ENCODE measurements at places on chromosomes 7 and 10. TPM values are rescaled to one million over a fixed set of nuclear protein-coding genes. Genes with fewer than 3 reads are reported as not detected.

Gene RAB19
- 5.6 TPM for total RNA-seq

Gene FAM24B
- total RNA-seq = 10.6 TPM

- DNase-seq = no peak
Measured at GRCh38 chr7:47510192-47510591, 71.7 kb downstream of the TNS3 start.

DNA sequence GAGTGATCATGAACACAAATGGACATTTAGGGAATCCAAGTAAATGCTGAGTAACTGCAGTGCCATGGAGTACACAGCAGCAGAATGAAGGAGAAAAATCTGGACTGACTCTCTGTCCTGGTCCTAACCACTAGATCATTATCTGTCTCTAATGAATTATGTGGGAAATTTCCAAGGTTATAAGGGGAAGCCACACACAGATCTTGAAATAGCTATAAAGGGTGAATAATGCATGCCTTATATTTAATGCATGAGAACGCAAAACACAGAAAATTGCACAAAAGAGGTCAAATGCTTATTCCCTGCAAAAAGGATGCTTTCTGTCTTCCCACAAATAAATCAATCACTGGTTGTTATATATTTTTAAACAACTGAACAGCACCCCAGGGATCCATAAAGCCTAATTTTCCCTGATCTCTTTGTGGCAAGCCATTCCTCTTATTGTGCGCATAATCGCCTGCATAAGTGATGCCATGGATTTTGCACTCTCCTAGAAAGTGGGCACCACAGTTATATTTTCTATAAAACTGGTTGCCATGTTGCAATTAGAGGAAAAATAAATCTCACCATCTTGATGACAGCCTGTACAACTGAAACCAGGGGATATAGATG, 201.8 kb downstream of the XPNPEP1 start:
- DNase-seq = no peak

DNA sequence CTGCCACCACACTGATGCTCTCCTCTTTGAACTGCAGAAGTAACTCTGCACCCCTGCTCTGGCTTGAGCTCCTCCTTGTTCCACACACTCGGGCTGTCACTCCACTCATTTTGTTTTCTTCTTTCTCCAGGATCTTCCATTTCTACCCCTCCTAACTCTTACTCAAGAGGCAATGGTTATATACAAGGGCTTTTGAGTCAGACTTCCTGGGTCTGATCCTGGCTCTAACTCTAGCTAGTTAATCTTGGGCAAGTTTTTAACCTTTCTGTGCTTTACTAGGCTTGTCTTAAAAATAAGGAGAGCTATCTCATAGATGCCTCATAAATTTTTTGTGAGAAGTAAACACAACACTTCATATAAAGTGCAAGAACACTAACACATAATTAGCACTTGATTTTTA, 45.3 kb upstream of the GNAI1 start:
- DNase-seq = no peak

GRCh38 chr10:12489357-12489756, 140.0 kb downstream of the CAMK1D start:
- DNase-seq = no peak

GRCh38 chr10:77799352-77799751, 127.2 kb downstream of the DLG5 start:
- peak; percentile 32 for DNase-seq

DNA sequence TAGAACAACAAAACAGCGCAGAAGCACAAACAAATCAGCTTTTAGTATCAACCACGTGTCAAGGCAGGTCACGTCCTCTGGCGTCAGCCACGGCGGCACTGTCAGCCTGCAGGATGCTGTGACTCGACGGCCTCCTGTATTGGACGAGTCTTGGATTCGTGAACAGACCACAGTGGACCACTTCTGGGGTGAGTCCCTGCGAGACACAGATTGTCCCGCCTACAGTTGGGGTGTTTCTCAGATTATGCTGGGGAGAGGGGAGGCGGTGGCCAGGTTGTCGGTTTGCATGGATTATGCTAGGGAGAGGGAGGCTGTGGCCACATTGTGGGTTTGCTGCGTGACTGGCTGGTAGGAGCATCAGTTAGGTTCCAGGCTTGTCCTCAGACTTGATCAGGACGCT, 9.7 kb downstream of the SUN1 start:
- no peak for DNase-seq

GRCh38 chr7:98613601-98614425, 3.3 kb upstream of the NPTX2 start:
- no peak for DNase-seq

DNA sequence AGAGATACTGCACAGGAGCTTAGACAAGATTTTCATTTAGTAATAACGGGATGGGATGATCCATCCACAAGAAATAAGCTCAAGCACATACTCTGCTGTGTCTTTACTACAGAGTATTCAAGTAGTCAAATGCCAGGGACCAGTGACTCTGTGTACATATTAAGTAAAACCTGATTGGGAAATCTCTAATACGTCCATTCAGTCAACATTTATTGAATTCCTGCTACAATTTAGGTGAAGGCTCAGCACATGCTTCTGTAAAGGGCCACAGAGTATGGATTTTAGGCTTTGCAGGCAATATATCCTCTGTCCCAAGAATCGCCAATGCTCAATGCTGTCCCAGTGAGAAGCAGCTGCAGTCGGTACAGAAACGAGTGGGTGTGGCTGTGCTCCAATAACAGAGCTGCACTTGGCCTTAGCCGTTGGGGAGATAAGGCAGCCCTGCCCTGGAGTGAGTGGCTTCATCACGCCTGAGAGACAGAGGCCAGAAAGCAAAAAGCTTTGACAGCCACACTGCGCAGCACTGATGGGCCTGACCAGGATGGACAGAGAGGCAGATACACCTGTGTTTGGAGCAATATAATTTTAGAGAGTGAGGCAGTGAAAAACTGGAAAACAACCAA, 186.8 kb downstream of the PARD3 start:
- DNase-seq = no peak
